ENCODE measurements at places on chromosomes 11 and 22.
A peak's percentile ranks its signal among the peaks of the same experiment; 100 is the strongest.

- no peak for DNase-seq
These were observed 92.3 kb upstream of the POU2AF2 start for GRCh38 chr11:111153194-111153593.

GRCh38 chr22:48070760-48071159 lies 1308.3 kb downstream of the TBC1D22A start:
- no peak for DNase-seq

DNA sequence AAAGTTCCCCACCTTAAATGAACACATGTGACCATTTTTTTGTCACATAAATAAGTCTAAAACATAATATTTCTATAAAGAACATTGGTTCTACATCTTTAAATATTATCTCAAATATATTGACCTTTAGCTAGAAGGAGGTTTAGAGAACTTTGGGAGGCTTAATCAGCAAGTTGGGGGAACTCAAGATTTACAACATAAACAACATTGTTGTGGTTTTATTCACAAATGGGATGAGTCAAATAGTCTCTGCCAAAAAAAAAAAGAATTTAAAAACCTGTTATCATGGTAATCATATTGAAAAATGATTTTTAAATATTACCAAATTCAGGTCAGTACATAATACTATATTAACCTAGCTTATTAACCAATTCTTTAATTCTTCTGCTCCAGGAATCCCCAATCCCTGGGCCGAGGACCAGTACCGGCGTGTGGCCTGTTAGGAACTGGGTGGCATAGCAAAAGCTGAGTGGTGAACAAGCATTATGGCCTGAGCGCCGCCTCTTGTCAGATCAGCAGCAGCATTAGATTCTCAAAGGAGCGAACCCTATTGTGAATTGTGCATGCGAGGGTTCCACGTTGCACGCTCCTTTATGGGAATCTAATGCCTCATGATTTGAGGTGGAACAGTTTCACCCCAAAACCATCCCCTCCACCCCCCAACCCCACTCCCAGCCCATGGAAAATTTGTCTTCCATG lies 98.2 kb downstream of the RDX start:
- no peak for DNase-seq

DNA sequence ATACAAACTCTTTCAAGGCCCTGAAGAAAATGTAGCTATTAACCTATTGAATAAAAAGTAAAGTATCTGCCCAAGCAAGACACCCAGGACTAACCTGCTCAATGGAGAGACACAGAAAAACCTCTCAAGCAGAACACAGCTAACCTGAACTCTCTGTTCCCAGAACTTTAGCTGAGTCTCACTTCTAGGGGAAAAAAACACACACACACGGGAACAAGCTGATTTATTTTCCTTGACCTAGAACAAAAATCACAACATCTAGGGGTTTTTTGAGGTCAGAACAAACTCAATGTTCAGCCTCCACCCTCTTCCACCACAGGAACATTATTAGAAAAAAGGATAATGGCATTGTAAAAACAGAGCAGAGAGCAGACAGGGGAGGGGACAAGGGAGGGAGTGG lies 121.6 kb downstream of the BBOX1 start:
- no peak for DNase-seq

DNA sequence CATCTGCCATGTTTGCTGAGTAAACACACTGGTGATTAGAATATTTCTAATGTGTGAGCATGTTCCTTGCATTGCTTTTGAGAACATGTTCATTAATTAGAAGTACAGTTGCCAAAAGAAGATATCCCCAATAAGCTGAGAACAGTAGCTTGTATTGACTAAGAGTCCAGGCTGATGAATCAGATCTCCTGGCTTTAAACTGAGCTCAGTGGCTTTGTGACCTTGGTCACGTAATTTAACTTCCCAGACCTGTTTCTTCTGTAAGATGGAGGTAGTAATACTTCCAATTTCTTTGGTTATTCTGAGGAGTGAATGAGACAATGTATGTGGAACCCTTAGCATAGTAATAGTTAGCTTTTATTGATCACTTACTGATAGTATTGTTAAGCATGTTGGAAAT lies 61.9 kb downstream of the CYB5R2 start:
- DNase-seq: no peak

GRCh38 chr11:7072401-7073028 lies 16.3 kb upstream of the RBMXL2 start:
- DNase-seq: peak; percentile 2

DNA sequence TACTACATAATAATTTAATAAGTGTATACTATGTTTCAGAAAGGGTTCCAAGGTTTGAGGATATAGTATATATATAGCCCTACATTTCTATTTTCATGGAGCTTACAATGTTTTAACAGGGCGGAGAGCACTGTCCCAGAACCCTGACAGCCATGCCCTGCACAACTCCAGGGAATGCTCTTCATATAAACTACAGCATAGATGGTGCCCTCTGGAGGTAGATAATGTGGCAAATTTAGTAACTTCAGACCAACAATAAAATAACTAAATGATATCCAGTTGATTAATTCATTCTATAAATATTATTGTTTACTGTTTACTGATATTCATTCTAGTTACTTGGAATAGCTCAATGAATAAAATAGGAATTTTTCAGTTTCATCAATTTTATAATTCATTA lies 693.7 kb upstream of the CCDC179 start:
- DNase-seq: no peak

DNA sequence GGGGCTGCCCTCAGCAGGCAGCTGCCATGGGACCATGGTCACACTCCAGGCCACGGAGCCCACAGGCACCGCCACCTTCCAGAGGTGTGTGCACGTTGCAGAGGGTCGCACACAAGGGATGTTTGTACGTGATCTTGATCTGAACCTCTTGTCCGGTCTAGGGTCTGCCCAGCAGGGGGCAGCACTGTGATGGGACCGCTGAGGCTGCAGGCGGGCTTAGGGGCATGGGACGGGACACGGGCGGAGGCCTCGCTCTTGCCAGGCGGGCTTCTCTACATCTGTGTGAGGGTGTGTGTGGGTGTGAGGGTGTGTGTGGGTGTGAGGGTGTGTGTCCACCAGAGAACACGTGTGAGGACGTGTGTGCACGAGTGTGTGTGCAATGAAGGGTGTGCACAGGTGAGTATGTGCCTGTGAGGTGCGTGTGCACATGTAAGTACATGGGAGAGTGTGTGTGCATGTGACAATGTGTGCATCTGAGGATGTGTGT lies 52.4 kb downstream of the CACNA1I start:
- no peak for DNase-seq

GRCh38 chr11:133790995-133791394 lies 54.3 kb downstream of the SPATA19 start:
- peak; percentile 51 for DNase-seq

DNA sequence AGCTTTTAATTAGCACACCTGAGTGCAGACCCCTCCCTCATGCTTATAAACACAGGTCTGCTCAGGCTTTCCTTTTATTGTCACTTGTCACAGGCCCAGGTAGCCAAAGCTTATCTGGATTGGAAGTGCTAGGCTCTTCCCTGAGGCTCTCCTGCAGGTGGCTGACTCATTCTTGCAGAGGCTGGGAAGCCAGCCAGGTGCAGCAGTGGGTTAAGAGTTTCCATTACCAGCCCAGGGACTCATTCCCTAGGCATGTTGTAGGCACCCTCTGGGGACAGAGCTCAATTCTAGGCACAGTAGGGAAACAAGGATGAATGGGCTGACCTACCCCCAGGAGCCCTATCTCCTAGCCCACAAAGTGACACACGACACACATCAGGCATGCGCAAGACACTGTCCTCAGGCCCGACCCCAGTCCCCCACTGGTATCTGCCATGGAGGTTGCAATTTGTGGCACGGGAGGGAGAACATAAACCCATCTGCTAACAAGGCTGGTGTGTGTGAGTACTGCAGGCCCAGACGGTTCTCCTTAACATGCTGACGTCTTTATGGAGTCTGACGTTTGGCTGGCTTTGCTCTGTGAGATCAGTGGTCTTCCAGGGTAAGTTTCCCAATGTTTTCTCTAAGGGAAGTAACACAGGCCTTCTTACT lies 94.2 kb downstream of the ABTB2 start:
- DNase-seq: peak; percentile 93

- DNase-seq: no peak
These were observed 282 bp downstream of the MPPED2 start for GRCh38 chr11:30585892-30586250.

DNA sequence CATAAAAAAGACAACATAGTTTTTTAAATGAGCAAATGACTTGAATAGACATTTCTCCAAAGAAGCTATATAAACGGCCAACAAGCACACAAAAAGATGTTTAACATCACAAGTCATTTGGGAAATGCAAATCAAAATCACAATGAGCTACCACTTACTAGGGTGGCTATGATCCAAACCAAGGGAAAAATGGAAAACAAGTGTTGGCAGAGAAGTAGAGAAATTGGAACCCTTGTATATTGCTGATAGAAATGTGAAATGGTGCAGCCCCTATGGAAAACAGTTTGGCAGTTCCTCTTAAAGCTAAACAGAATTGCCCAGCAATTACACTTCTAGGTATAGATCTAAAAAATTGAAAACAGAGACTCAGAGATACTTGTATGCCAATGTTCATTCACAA lies 29.0 kb downstream of the PAMR1 start:
- no peak for DNase-seq

- no peak for DNase-seq
These were observed 134.4 kb upstream of the SORL1-AS1 start for GRCh38 chr11:121587182-121587581.

GRCh38 chr11:38392176-38392575 lies 1794.1 kb upstream of the RAG2 start:
- DNase-seq: no peak

- DNase-seq: no peak
These were observed 56.0 kb downstream of the DCUN1D5 start for GRCh38 chr11:103035791-103036434.

GRCh38 chr22:33124471-33124870 lies 66.3 kb upstream of the SYN3 start:
- no peak for DNase-seq

DNA sequence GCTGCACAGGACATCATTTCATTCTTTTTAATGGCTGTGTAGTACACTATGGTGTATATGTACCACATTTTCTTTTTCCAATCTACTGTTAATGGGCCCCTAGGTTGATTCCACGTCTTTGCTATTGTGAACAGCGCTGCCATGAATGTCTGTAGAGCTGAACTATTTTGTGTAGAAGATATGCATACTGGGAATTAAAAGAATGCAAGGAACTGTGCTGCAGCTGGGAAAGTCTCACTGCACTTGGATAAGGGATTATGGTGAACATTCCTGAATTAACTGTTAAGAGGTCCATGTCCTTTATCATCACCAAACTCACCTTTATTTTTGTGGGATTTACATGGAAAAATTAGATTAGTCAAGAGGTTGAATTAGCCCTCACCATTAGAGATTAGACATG lies 224.7 kb downstream of the SNX19 start:
- no peak for DNase-seq

GRCh38 chr22:39658367-39658766 lies 87.8 kb downstream of the CACNA1I start:
- DNase-seq: no peak

- DNase-seq: peak; percentile 26
These were observed at the start of gene SPECC1L for GRCh38 chr22:24270556-24271385. Gene SPECC1L (plus strand): TSS chr22:24270831. CDS start chr22:24302232, 31,401 bp downstream.

- no peak for DNase-seq
These were observed 634 bp downstream of the TIMM8B start for GRCh38 chr11:112085822-112086421.

DNA sequence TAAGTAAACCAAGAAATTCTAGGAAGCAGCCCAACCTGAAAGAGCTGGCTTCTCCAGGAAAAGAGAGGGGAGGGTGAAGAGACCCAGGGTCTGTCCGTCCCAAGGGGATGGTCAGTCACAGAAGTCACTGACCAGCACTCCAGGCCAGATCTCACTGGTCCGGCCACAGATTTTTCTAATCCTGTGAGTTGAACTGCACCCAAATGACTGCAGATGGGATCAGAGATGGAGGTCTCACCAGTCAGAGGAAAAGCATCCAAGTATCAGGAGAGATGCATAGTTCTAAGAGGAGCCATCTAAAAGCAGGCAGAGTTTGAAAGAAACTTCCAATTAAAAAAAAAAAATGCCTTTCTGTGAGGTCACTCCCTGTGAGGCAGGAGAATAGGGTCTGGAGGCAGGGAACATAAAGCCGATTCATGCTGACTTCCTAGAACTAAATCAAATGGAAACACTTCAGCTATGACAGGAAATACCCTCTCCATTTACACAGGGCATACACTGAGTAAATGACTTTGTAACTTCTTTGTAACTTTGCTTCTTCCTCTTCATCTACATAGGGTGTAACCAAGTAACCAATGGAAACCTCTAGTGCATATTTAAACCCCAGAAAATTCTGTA lies 144.5 kb downstream of the CCDC34 start:
- no peak for DNase-seq

- DNase-seq: no peak
These were observed 2.0 kb downstream of the MRGPRF start for GRCh38 chr11:69010964-69011623.

DNA sequence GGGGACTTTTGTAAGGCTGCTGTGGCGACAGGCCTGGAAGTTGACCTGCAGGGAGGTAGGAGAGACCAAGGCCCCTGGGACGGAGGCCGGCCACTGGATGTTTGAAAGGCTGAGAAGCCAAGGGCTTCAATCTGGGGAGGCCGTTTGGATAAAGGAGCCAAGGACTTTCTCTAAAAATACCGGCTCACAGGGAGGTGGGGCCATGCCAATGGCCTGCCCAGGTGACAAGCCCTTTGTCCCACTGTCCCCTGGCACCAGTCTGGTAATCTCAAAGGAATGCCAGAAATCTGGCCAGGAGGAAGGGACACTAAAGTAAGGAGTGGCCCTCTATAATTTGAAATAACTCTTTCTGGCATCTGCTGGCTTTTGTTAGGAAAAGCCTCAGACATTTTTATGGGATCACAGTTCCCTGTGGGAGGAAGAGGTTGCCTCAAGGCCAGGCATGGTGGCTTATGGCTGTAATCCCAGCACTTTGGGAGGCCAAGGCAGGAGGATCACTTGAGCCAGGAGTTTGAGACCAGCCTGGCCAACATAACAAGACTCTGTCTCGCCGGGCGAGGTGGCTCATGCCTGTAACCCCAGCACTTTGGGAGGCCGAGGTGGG lies 1.9 kb upstream of the CHKA start:
- no peak for DNase-seq

GRCh38 chr11:132604431-132604830 lies 927.9 kb downstream of the OPCML start:
- DNase-seq: no peak

GRCh38 chr11:120211522-120212258 lies 858 bp downstream of the OAF start:
- no peak for DNase-seq
